Stimulated activated CD8-positive, alpha-beta memory T cell treated with anti-CD3 and anti-CD28 coated beads, Interleukin-2, amount 100 ng/mL, for 1 hour (primary cell): ENCODE measurements at places on chromosomes 3 and 15.

DNA sequence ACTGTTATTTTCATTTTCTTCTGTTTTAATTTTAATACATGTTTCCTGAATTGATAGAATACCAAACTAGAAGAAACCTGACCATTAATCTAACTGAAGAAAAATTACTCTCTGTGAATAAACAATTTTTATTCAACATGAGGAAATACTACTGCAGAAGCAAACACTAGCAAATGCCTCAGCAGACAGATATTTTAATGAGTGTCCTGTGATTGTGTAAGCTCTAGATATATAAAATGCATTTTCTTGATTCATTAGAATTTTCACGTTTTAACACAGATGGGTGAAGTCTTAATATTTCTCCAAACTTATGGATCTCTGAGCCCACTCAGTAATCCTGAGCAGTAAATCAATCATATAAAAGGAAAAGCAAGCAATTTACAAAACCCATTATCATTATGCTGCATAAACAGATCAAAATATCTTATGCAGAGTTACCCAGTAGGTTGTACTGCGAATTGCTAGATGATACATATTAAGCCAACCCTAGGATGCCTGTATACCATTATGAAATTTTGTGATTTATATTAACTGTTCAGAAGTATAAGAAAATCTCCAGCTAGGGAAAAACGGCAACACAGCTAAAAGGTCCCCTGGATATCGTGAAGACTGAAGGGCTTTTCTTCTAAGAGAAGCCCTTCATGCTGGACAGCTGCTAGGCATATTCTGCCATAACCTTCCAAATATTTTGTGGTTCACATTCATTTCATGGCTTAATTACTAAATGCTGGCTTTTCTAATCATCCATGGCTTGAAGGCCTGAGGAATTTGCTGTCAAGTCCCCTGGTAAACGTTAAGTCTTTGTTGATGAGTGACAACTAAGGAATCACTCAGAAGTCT, 157.7 kb upstream of the TGFBR2 start:
- DNase-seq, result no peak

DNA sequence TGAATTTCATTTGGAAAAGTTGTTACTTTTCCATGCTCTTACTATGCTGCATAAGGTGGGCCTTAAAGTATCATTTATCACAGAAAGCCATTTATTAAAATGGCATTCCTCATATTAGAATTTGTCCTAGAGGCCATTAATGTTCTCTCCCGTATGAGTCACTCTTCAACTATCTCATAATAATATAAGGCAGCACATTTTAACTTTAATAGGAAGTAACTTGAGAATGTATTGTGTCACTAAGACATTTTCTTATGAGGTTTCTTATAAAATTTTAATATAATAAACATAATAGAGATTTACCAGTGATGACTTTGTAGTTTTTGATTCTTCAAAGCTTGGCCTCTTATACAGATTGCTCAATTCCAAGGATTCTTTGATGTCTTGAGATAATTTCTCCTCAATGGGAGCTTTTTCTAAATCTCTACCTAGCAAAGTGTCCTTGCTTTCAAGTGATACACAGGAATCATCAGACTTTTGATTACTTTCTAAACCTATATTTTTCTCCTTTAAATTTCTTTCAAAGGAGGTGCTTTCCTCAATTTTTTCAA, 74.7 kb downstream of the ZBBX start:
- no peak for DNase-seq

DNA sequence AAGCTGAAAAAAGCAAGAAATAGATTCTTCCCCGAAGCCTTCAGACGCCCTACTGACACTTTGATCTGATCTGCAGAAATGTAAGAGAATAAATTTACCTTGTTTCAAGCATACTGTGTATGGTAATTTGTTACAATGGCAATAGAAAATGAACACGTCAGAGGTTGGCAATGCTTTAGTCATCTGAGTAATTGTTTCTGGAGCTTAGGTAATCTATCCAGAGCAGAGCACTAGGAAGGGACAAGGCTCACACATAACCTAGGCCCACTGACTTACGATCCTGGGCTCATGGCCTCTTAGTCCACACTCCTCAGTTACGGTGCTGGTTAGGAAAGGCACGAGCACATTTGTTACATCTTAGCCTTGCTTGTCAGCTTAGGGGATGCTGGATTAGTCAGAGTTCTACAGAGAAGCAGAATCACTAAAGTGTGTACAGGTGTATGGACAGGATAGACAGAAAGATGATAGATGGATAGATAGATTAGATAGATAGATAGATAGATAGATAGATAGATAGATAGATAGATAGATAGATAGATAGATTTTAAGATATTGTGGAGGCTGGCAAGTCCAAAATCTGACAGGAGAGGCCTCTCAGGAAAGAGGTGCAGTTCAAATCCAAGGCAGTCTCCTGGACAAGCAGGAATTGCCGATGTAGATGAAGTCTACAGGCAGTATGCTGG, 46.8 kb upstream of the TBC1D23 start:
- no peak for DNase-seq

- no peak for DNase-seq
Observed at GRCh38 chr3:5026046-5026362, 46.8 kb downstream of the BHLHE40 start.

GRCh38 chr3:98764472-98764884, 1.3 kb downstream of the ST3GAL6 start:
- no peak for DNase-seq

- DNase-seq, result no peak
Observed at GRCh38 chr3:99236576-99236975, 335.1 kb upstream of the DCBLD2 start.

DNA sequence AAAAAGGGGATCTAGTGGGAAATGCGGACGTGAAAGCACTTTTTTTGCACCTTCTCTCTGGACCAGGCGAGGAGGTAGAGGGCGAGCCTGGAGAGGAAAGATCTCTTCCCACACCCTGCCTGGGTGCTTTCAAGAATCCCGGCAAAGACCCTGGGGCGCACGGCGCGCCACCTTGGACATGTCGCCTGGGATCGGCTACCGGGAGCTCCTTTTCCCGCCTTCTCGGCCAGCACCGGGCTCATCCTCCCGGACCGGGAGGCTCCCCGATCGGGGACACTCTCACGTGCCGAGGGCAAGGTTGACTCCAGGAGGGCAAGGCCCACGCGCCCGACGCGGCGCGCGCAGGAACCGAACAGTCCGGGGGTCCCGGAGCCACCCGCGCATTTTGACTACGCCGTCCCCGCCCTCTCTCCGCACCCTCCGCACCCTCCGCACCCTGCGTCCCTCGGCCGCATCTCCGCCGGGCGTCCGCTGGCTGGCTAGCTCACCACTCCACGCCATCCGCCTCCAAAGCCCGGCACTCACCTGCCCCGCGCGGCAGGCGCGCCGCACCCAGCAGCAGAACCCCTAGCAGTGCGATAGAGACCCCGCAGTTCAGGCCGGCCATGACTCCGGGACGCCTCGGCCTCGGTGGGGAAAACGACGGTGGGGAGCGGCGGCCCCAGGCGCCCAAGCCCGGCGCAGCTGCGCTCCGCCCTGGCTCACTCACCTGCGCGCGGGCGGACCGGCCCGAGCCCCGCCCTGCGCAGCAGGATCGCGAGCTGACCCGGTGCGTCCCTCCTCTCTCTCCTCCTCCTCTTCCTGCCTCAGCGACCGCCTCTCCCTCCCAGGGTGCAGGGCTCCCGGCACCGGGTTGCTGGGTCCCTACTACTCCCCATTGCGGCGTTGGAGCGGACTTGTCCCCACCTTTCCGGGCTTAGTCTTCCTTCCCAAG, at the start of gene CDCP1:
Gene CDCP1 (minus strand): TSS at position 698 of the 934 bp plus-strand sequence. CDS start 91 bp downstream, at position 607.
- DNase-seq, result no peak

- DNase-seq, result no peak
Observed at GRCh38 chr3:13288732-13289718, 131.1 kb downstream of the NUP210 start.

GRCh38 chr3:37492977-37493471, 318.6 kb upstream of the LRRFIP2 start:
- DNase-seq, result no peak

DNA sequence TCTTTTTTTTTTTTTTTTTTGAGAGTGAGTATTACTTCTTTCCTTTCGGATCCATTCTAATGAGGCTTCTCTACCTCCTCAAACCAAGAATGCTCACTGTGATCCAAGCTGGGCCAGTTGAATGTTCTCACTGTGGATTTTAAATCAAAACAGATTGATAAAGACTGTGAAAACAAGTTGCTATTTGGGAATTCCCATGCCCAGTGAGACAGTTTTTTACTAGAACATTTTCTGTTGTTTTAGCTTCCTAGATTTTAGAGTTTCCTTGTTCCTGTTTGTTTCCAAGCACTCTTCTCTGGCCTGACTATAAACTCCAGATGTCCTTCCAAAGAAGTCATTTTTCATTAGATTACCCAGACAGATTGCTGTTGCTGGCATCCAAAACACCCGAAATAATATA, 60.1 kb upstream of the GALNT15 start:
- no peak for DNase-seq

DNA sequence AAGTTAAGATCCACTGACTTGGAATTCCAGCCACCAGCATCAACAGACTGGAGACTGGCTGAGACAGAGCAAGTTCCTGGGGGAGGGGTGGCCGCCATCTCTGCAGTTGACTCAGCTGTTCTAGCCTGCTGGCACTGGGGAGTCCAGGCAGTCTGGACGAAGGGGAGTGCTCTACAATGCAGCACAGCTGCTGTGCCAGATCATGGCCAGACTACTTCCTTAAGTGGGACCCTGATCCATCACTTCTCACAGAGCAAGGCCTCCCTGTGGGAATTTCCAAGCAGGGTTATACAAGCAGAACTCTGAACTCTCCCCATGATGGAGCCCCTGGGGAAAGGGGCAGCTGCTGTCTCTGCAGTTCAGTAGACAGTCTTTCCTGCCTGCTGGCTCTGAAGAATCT, 35.2 kb downstream of the PYGO1 start:
- no peak for DNase-seq

GRCh38 chr3:14832975-14833722, 14.4 kb downstream of the FGD5 start:
- DNase-seq, result no peak

DNA sequence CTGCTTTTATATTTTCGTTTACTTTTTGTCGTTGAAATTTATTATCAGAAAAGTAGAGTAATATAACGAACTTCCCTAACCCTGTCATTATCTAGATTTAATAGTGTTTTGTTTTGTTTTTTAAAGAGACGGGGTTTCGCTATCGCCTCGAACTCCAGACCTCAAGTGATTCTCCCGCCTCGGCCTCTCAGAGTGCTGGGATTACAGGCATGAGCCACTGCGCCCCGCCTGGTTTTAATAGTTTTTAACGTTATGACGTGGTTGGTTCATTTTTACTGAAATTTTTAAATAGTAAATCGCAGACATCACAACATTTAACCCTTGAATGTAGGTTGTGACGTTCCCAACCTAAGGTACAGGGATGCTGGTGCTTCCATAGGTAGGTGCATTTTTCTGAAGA, 1.0 kb downstream of the NGRN start:
- DNase-seq, result no peak

- no peak for DNase-seq
Observed at GRCh38 chr3:18572809-18573208, 147.7 kb upstream of the SATB1 start.

DNA sequence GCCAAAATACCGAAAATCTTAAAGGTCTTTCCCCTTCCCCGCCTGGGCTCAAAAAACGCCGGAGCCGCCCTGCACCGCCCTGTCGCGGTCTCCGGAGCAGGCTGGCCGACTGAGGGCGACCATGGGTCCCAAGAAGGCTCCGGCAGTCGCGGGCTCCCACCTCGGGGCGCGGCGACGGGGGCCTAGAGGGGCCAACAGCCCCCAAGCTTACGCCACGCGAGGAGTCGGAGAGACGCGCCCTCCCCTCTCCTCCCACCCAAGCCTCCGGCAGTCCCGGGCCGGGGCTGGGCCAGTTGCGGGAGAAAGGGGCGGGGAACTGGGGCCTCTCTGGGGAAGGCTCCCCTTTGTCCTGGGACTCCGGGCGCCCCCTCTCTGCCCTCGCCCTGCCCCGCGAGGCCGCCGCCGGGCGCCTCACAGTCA, 69.2 kb downstream of the GOLGA8B start:
- DNase-seq, result peak; percentile 3

- no peak for DNase-seq
Observed at GRCh38 chr3:27724459-27725197, 2.5 kb upstream of the EOMES start.

DNA sequence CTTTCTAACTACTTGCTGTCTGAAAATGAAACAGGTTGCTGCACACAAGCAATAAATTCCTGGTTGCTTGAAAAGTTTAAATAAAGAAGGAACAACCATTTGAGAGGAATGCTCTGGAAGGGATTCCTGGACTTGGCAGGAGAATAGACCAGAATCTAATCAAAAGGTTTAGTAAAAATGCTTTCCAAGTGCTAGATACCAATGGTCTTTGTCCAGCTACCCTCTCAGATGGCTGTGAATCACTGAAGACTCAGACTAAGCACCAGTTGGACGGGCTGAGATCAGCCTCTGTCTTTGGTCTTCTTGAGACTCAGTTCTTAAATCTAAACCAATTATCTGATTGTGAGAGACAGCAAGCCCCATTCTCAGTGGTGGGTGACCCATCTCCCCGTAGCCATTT, 27.7 kb upstream of the LPP start:
- DNase-seq, result no peak

- no peak for DNase-seq
Observed at GRCh38 chr3:65951836-65952505, 86.7 kb downstream of the MAGI1 start.

DNA sequence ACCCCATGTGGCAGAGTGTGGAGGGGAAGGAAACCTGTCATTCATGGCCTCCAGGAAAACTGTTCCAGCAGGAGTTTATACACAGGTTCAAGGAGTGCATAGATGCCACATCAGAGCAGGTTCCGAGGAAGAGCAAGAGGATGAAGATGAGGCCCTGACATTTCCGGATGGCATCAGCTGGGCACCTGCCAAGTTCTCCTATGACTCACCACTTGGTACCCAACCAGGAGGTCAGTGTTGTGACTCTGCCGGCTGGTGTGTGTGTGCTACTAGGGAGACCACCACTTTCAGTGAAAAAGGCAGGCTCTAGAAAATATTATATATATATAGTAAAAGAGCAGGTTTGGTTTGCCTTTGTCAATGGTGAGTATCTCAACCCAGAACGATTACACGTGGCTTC, 69.3 kb downstream of the NTRK3 start:
- no peak for DNase-seq
